GM12891 (cell line): ENCODE measurements at places on chromosomes 3 and 15.

DNA sequence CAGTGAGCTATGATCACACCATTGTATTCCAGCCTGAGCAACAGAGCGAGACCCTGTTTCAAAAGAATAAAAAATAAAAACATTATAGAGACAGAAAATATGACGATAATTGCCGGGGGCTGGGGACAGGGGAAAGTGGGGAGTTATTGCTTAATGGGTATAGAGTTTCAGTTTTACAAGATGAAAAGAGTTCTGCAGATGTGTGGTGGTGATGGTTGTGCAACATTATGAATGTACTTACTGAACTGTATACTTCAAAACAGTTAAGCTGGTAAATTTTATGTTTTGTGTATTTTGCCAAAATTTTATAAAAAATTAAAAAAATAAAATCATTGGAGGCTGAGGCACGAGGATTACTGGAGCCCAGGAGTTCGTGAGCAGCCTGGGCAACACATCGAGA, 24.8 kb upstream of the ZNF774 start:
- no peak for DNase-seq

DNA sequence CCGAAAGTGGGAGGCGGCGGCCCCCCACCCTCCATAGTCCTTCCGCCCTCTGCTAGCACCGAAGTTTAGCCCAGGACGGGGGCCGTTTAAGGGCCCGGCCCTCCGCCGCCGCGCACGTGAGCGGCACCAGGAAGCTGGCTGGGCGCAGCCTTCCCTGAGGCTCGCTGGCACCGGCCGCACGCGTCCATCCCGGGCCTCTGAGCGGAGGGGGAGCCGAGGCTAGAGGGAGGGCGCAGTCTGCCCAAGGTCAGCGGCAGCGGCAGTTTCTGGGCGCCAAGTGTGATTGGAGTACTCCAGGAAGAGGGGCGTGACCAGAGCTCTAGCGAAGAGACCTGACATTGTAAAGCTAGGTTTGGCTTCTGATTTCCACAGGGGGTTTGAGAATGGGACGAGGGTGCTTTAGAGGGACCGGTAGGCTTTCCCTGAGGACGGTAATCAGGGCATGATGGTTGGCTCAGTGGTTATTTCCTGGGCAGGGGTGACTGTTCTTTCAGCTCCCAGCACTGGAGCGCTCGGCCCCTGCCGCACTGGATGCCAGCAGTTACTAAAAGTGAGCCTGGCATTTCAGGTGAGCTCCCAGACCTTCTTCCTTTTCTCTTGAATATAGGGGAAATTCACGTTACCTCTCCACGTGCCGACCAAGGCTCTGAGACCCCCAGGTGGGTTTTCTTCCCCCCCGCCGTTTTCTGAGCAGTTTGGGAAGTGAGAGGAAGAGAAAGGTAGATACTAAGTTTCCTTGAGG, 853 bp downstream of the TEX264 start:
- DNase-seq: peak; percentile 62

DNA sequence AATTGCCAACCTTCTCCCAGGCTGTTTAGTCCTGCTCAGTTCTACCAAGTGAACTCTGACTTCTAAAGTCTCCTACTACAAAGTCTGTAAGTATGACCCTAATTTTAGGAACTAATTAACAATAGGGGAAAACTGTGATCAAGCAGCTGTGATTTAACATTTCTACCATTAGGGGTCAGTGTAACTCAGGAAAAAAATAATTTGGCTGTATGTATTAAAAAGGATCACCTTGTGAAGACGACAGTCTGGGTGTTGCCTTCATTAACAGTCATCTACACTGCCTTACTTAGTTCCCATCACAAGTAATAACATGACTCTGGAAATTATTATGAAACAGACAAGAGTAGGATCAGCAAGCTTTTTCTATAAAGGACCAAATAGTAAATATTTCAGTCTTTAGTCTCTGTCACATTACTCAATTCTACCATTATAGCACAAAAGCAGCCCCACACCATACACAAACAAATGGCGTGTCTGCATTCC, 4.2 kb upstream of the NPHP3 start:
- DNase-seq: no peak

GRCh38 chr3:95148107-95148506, 1085.2 kb downstream of the NSUN3 start:
- DNase-seq: no peak

DNA sequence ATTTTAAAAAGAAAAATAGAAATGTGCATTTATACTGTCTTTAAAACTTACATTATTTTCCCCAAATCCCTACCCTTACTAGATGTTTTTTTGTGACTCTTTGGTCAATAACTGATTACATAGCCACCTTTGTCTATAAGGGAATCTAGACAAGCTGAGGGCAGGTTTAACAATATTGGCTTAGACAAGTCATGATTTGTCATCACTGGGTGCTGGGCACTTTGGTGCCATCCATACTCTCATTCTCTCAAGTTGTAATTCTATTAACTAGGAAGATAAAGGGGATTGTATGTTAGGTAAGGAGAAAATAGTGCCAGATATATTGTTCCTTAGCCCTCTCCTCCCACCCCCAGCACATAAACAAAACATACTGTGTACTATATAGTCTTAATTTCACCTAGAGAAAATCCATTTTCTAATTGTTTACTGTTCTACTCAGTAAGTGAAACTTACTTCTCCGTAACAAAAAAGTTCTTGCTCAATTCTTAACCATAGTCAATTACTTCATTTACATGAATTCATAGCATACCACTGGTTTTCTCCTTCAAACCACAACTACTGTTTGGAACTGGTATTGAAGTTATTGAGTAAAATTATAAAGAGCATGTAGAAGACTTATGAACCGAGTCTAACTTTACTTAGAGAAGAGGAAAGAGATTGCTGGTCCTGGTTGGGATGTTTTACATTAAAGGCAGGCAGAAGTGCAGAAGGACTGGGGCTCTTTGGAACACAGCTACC, 877.1 kb downstream of the PDCD6IP start:
- no peak for DNase-seq

GRCh38 chr15:67090297-67091070, 25.1 kb downstream of the SMAD3 start:
- DNase-seq: no peak
